Activated naive CD8-positive, alpha-beta T cell treated with anti-CD3 and anti-CD28 coated beads, Interleukin-2, amount 10 ng/mL, durations not matched to agents 7 days and 5 days (primary cell): ENCODE measurements at places on chromosomes 12 and 14.

DNA sequence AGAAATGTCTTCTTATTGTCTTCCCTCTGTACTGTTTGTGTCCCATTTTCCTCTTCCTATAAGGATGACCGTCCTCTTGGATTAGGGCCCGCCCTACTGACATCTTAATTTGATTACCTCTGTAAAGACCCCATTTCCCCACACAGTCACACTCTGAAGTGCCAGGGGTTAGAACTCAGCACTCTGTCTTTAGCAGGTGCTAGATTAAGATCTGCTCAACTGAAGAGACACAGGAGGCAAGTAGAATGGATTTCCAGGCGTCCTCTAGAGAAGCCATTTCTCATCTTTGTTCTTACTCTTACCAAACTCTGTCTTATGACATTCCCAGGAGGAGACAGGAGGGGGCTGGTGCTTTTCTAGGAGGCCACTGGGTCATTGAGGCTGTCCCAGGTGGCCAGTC is 50.8 kb downstream of the VCPKMT start:
- no peak for DNase-seq

GRCh38 chr14:68941820-68942219 is 37.3 kb downstream of the ACTN1 start:
- no peak for DNase-seq

DNA sequence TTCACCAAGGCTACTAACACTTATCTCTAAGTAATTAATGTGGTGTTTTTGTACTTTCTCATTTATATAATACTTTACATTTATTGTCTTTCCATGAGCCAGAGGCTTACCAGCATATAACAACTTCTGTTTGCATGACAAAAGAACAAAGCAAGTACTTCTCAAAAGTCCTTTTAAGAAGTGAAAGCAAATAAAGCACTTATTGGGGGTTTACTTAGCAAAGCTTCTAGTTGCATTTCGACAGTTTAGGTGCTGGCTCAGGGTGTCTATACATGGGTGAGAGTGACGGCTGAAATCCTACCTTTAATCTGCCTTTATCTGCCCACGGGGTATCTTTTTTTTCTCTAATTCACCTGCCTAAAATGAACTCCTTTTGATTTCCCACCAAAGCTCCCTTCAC is 21.0 kb upstream of the DCN start:
- no peak for DNase-seq

GRCh38 chr12:88052686-88053085 is 23.5 kb upstream of the C12orf50 start:
- no peak for DNase-seq

DNA sequence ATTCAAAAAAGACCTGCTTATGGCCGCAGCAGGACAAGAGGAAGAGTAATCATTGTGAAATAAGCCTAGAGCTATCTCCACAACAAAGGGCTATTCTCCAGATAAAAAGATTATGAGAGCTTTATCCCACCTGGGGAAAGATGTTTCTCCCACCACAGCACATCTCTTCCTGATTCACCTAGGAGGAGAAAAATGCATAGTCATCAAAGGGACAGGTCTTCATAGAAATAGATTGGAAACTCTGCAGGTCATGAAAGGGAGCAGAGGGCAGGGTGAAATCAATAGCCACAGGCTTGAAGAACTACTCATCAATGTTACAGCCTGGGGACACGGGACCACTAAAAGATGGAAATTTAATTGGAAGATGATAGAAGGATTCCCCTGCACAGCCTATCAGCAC is 453.8 kb upstream of the TMEM132C start:
- DNase-seq: no peak

GRCh38 chr14:98964171-98964570 is 307.8 kb downstream of the BCL11B start:
- peak; percentile 41 for DNase-seq

- DNase-seq: no peak
These were observed 63.3 kb upstream of the HSPB8 start for GRCh38 chr12:119115296-119115905.

DNA sequence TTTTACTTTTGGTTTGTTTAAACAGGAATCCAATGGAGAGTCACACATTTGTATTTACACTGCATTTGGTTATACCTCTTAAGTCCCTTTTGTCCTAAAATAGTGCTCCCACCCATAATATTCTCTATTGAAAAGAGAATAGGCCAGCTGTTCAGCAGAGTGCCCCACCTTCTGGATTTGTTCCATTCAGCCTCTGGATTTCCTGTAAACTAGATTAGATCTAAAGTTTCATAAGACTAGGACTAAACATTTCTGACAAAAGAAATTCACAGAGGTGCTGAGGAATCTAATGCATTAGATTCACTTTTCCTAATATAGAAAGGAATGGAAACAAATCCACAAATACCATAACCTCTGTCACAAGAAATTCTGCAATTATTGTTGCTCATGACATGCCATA is 38.1 kb downstream of the GCH1 start:
- DNase-seq: no peak

DNA sequence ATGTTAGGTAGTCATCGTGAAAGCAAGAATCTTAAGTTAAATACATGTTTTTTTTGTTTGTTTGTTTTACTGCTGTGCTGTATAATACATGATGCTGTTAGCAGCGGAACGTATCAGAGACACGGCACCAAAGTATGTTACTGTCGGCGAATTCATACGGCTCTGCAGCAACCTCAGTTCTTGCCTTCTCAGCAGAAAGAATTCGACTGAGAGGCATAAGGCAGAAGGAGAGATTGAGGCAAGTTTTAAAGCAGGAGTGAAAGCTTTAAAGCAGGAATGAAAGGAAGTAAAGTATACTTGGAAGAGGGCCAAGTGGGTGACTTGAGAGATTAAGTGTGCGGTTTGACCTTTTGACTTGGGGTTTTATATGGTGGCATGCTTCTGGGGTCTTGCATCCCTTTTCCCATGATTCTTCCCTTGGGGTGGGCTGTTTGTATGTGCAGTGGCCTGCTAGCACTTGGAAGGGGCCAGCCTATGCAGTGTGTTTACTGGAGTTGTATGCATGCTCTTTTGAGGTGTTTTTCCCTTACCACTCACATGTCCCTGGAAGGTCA is 23.7 kb downstream of the LEMD3 start:
- no peak for DNase-seq

DNA sequence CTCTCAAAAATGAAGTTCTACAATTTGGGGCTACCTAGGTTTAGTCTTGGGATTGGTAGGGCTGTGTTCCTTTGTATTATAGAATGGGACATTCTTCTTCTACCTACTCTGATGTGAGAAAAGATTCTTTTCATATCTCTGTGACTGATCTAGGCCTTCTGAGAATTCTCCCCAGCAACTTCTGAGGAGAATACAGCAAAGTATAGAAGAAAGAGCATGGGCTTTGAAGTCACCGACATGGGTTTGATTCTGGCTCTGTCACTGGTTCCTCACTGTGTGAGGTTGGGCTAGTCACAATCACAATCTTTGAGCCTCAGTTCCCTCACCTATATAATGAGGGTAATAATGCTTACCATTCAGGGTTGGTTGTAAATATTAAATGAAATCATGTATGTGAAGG is 5.0 kb downstream of the ATN1 start:
- DNase-seq: no peak
